Naive B cell (primary cell): ENCODE measurements at places on chromosomes 16 and 17.

DNA sequence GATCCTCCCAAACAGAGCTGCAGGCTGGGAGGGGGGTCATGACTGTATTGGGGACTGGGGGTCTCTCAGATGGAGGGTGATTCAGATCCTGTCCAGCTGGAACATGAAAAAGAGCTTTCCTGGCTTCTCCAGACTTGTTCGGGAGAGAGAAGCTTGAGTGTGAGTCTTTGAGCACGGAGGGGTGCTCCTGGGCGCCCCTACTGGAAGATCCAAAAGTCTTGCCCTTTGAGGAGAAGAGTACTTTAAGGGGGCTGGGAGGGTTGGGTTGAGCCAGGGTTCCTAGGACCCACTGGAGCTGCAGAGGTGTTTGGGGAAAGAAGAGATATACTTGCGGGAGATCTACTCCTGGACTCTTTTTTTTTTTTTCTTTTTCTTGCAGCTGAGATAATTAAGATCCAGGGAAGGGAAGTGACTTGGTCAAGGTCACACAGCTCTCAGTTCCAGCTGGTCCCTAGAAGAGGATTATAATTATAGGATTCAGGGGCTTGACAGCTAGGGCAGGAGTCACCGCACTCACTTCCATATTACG, 8.4 kb downstream of the RARA start:
- peaks cover 76% of the 10 kb centered on the region for H3K4me1 ChIP-seq
- peak overlapping the region; percentile 100 for H3K27ac ChIP-seq
- no peaks in the 10 kb centered on the region for H3K36me3 ChIP-seq
- H3K27me3 ChIP-seq: no peaks in the 10 kb centered on the region

- H3K27ac ChIP-seq: no peak overlapping the region
- H3K36me3 ChIP-seq: peaks cover 5% of the 10 kb centered on the region
- no peaks in the 10 kb centered on the region for H3K27me3 ChIP-seq
- H3K4me3 ChIP-seq: no peak overlapping the region
- H3K4me1 ChIP-seq: peaks cover 16% of the 10 kb centered on the region
Measured at GRCh38 chr17:80689129-80689619, 144.5 kb downstream of the RPTOR start.

- H3K4me1 ChIP-seq: peaks cover 2% of the 10 kb centered on the region
- DNase-seq: no peak
Measured at GRCh38 chr17:80313160-80313829, 52.6 kb downstream of the RNF213 start.

DNA sequence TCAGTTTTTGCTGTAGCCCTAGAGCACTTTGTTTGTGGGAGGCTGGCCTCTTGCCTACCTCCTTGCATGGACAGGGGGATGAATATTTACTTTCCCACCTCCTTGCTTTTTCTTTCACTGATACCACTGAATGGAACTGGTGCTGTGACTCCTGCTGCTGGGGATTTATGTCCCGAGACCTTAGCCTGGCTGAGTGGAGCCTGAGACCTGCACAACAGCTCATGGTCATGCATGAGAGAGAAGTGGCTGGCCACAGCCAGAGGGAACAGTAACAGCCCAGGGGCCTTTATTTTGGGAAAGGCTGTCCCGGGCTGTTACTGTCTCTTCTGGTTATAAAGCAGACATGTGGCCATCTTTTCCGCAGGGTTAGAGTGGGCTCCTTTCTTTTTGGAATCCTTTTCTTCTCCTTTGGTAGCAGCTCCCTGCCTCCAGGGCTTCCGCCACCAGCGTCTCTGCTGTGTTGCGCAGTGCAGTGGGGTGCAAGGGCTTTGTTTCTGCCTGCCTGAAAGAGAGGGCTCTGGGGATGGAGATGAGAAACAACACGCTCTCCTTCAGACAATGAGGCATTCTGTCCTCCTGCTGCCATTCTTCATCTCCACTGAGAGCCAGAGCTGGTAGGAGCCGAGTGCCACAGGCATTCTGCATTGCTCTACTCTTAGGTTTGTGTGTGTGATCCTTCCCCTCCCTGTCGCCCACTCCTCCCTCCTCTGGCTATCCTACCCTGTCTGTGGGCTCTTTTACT, 14.5 kb downstream of the SNX11 start:
- H3K4me1 ChIP-seq: no peaks in the 10 kb centered on the region
- peak overlapping the region; percentile 63 for H3K27ac ChIP-seq
- no peak overlapping the region for H3K4me3 ChIP-seq
- no peak for DNase-seq

DNA sequence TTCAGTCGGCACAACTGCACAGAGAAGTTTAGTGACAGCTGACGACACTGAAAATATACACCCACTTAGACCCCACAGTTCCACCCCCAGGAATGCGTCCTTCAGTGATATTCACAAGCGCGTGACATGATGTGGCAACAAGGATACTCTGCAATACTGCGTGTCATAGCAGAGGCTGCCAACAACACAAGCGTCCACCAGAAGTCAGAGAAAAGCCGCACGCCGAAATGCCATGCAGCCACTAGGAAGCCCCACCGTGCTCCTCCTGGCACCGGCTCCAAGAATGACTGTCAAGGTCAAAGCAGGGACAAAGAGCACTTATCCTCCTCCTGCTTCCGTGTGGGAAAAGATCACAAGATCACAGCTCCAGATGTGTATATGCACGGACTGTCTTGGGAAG, 3.5 kb downstream of the ATP2A3 start:
- DNase-seq: no peak
- peak overlapping the region; percentile 93 for H3K4me3 ChIP-seq
- H3K4me1 ChIP-seq: peaks cover 74% of the 10 kb centered on the region
- H3K36me3 ChIP-seq: peaks cover 16% of the 10 kb centered on the region

DNA sequence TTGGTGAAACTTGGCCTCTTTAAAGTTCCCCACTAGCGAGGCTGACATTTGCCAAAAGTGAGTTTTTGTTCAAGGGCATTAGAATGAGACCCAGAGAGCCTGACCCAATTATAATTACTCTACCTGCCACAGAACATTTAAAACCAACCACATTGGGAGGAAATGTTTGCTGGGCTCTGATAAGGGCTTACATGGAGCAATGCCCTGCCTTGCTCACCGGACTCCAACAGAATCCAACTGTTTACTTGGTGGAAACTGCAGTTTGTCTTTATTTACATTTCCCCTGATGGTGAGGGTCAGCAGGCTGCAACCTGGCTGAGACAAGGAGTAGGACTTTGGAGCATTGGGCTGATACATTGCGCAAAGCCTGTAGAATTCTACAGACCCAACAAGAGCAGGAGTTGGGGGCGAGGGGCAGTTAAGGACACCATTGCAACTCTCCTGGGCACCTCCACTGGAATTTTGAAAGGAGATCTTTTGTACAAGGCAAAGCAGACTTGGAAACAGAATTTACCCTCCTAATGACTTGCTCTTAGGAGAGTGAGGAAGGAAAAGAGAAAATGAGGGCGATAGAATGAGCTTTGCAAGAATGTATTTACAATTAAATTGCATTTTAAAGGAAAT, 368.6 kb downstream of the SHISA9 start:
- no peak overlapping the region for H3K27ac ChIP-seq
- no peak overlapping the region for H3K4me3 ChIP-seq
- no peak for DNase-seq
- H3K36me3 ChIP-seq: no peaks in the 10 kb centered on the region
- no peaks in the 10 kb centered on the region for H3K4me1 ChIP-seq

- H3K4me1 ChIP-seq: no peaks in the 10 kb centered on the region
- DNase-seq: peak; percentile 67
- no peaks in the 10 kb centered on the region for H3K27me3 ChIP-seq
- no peak overlapping the region for H3K27ac ChIP-seq
- H3K4me3 ChIP-seq: no peak overlapping the region
Measured at GRCh38 chr17:17859909-17860765, 23.4 kb upstream of the SREBF1 start.

- peaks cover 66% of the 10 kb centered on the region for H3K27me3 ChIP-seq
- H3K4me3 ChIP-seq: no peak overlapping the region
- H3K27ac ChIP-seq: no peak overlapping the region
- no peak for DNase-seq
- H3K4me1 ChIP-seq: peaks cover 12% of the 10 kb centered on the region
Measured at GRCh38 chr17:4645642-4646041, 4.2 kb upstream of the ALOX15 start.

DNA sequence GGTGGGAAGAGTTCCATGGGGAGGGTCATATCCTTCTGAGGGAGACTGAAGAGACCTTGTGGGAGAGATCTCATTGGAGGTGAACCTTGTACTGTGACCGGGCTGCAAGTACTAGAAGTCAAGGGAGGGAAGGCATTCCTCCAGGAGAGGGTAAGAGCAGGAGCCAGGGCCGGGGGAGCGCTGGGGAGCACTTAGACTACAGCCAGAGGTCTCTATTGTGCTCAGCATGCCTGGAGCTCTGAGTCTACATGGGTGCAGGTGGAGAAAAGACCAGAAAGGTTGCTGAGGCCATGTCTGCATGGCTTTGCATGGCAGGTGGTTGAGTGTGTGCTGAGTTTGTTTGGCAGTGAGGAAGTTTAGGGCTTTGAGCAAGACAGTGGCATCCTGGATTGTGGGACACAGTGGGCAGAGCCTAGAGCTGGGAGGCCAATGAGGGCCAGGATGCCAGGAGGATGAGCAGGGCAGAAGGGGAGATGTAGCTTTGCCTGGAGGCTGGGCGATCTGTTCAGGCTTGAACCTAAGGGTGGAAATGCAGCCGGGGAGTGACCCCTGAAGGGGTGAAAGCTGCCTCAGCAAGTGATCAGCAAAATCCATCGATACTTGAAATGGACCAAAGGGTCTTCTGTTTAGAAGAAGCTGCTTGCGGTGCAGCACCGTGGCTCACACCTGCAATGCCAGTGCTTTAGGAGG, 317.4 kb upstream of the TNRC6C start:
- no peak overlapping the region for H3K27ac ChIP-seq
- peaks cover 43% of the 10 kb centered on the region for H3K27me3 ChIP-seq
- H3K4me1 ChIP-seq: no peaks in the 10 kb centered on the region
- H3K36me3 ChIP-seq: no peaks in the 10 kb centered on the region
- no peak overlapping the region for H3K4me3 ChIP-seq

DNA sequence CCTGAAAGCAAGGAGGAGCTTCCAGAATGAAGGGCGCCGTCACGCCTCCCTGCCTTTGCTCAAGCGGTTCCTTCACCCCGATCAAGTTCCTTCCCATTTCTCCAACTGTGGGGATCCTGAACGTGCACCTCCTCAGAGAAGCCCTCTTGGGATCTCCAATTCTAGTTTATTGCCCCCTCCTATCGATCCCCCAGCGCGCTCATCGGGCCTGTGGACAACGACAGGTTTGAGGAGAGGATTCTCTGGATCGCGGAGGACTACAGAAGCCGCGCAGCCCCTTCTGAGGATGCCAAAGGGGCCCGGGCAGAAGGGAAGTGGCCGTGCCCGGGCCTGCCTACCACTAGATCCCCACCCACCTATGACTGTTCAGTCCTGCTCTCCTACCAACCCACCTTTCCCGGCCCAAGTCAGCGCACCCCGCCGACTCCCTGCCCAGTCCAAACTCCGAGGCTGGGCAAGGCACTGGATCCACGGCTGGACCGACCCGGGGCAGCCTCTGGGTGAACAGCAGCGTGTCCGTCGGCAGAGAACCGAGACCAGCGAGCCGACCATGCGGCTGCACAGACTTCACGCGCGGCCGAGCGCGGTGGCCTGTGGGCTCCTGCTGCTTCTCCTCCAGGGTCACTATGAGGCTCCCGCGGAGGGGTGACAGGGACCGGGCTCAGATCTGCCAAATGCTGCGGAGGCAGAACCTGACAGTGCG, 12.8 kb upstream of the CES3 start:
- peak overlapping the region; percentile 89 for H3K4me3 ChIP-seq
- no peak for DNase-seq
- H3K27me3 ChIP-seq: peaks cover 42% of the 10 kb centered on the region
- peak overlapping the region; percentile 60 for H3K27ac ChIP-seq

DNA sequence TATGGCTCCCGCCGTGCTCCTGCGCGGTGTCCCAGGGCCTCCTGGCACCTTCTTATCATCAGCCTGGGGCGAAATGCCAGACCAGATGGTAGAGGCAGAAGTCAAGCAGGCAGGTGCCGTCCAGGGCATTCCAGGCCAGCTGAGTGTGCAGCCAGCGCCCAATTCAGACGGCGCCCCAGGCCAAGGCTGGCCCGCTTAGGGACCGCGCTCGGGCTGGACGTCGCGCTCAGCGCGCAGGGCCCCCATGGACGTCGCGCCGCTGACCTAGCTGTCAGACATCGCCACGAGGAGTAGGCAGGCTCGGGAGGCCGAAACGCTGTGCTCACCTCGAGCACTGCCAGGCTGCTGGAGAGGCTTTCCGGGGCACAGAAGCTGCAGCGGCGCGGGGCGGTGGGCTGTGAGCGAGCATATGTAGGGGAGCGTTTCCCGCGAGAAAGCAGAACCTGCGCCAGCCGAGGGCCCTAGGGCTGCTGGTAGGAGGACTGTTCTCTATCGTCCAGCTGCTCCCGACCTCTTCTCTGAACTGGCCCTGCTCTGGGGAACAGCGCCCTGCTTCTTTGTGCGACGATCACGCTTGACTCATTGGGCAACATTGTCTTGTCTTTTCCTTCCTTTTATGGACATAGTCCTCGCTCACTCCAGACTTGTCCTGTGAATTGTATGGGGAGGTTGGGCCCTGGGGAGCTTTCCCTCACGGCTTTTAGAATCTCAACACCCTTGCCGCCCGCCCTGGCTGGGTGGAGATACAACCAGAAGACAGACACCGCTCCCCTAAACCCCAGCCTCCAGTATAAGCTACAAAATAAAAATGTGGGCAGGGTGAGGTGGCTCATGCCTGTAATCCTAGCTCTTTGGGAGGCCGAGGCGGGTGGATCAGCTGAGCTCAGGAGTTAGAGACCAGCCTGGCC, 8.4 kb upstream of the CA4 start:
- peaks cover 54% of the 10 kb centered on the region for H3K4me1 ChIP-seq
- H3K27me3 ChIP-seq: peaks cover 63% of the 10 kb centered on the region
- H3K36me3 ChIP-seq: no peaks in the 10 kb centered on the region

DNA sequence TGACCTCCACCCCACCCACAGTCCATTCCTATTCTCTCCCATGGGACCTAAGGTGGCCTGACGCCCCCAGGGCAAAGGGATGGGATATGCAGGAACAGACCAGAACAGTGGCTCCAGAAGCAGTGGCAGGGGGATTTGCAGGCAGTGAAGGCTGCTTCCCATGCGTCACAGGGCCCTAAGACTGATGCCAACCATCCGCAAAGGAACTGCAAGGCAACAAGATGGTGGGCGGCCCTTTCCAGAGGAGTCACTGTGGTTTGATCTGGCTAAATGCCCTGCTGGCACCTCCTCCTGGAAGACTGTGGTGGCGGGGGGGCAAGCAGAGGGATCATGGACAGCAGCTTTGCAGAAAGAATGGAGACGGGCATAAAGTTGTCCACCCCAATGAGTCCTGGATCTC, 4.4 kb upstream of the SLC39A11 start:
- peaks cover 15% of the 10 kb centered on the region for H3K4me1 ChIP-seq
- no peaks in the 10 kb centered on the region for H3K36me3 ChIP-seq
- no peak overlapping the region for H3K27ac ChIP-seq
- peaks cover 11% of the 10 kb centered on the region for H3K27me3 ChIP-seq
- no peak overlapping the region for H3K4me3 ChIP-seq

- peaks cover 21% of the 10 kb centered on the region for H3K27me3 ChIP-seq
- peaks cover 5% of the 10 kb centered on the region for H3K4me1 ChIP-seq
- H3K36me3 ChIP-seq: no peaks in the 10 kb centered on the region
- H3K4me3 ChIP-seq: peak overlapping the region; percentile 90
Measured at GRCh38 chr17:74987909-74988711, 678 bp downstream of the CDR2L start.

- H3K36me3 ChIP-seq: no peaks in the 10 kb centered on the region
- H3K4me3 ChIP-seq: no peak overlapping the region
- no peak for DNase-seq
- no peaks in the 10 kb centered on the region for H3K4me1 ChIP-seq
- no peaks in the 10 kb centered on the region for H3K27me3 ChIP-seq
- H3K27ac ChIP-seq: no peak overlapping the region
Measured at GRCh38 chr17:63066158-63066813, 100.3 kb downstream of the TANC2 start.
